BE2C (cell line): ENCODE measurements at places on chromosomes 13 and 19.

DNA sequence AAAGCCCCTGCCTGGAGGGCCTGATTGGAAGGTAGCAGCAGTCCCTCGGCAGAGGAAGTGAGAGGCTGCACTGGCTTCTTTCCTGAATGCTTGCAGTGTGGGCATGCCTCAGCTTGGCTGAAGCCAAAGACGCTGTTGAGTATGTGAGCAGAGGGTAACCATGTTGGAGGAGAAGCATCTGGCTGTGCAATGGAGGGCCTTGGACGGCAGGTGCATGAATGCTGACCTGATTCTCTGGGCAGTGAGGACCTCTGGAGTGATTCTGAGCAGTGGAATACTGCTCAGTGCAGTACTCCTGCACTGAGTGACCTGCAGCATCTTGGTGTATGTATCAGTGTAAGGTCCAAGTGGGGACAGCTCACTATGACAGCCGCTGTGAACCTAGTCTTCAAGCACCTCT is 46.9 kb downstream of the SOX1 start:
- DNase-seq: no peak

- no peak for DNase-seq
Measured at GRCh38 chr19:42309686-42310085, 3.4 kb upstream of the TMEM145 start.

DNA sequence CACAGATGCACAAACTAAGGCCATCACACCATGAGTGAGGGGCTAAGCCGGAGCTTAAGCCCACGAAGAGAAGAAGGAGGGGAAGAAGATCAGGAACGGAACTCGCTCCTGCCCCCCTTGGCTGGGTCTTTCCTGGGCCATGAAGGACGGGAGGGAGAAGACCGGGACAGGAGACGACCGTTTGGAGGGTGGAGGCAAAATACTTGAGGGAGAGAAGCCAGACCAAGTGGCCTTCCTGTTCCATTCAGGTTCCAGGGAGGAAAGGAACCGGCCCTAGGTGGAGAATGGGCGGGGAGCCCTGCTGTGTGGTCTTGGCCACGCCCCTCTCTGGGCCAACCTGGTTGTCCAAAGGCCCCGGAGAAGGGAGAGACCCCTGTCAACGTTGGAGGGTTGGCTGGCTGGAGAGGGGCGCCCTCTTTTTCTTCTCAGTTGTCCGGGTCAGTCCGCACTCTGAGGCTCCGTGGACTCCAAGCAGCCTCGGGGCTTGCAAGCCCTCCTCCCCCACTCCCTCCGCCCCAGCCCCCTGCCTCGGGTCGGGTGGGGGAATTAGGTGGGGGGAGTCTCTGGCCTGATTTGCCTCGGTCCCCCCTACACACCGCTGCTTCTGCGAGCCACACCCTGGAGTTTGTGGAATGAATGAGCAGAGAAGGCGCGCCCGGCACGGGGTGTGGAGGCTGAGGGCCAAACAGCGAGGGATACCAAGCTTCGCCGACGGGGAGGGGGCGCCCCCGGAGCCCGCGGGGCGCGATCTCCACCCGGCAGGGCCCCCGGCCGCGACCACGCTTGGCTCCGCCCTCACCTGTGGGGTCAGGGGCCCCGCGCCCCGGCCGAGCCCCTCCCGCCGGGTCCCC is 757 bp downstream of the FBN3 start:
- DNase-seq: no peak

DNA sequence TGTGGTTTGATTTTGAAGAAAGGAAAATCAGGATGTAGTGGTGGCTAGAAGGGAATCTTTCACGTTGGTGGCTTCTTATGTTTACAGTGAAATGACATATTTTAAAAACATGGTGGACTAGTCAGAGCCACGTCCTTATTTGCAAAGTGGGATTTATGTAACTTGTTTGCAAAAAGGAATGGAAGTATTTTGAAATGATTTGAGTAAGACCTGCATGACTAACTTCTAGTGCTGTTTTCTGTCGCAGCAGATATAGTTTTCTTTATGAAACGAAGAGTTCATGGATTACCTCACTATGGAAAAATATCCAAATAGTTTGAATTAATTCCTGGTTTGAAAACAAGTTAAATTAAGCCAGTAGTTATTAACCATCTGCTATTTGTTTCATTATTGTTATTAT is 476.5 kb downstream of the MYO16 start:
- no peak for DNase-seq

- no peak for DNase-seq
Measured at GRCh38 chr13:50549221-50549942, 294.1 kb downstream of the DLEU7 start.

DNA sequence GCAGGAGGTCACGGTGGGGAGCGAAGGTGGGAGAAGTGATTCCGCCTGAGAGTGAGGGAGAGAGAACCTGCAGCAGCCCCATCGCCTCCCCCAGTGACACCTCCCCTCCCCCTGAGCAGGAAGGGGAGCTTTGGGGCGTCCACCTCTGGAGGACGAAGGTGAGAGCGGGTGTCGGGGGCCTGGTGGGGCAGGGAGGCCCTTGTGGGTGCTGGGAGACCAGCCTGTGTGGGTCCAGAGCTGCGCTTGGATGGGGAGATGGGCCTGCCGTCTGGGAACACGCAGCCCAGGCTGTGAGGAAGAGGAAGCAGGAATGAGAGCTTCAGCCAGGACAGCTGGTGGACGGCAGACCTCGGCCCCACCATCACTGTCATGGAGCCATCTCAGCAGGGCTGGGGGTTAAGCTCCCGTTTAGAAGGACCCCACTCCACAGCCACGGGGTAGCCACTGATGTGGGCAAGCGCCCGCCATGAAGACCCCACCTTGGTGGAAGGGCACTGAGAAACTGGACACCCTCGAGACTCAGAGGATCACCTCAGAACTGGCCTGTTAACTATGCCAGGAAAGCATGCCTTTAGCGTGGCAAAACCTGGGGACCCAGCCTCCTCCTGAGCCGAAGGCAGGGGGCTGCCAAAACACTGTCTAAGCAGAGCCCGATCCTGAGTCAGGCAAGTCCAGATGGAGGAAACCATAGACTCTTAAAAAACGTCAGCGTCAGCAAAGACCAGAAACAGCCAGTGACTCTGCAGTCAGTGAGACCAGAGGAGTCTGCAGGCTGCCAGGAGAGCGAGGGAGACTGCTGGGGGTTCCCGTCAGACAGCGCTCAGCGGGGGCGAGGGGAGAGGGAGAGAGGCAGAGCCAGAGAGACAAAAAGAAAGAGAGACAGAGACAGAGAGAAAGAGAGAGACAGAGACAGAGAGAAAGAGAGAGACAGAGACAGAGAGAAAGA is 6.4 kb upstream of the PROZ start:
- no peak for DNase-seq

DNA sequence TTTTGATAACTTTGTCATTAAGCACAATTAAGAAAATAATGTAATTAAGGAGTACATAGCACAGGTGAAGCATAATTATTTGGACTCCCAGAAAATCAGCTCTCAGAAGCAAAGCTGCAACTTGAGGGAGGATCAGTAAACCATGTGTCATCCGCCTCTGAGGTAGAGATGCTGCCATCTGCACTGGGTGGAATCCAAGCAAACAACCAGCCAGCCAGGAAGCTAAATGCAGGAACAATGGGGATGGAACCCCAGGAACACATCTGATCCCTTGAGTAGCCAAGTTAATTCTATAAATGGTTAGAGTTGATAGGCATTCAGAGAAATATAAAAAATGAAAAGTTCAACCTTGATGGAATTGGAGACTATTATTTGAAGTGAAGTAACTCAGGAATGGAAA is 520.2 kb downstream of the RFC3 start:
- DNase-seq: no peak

DNA sequence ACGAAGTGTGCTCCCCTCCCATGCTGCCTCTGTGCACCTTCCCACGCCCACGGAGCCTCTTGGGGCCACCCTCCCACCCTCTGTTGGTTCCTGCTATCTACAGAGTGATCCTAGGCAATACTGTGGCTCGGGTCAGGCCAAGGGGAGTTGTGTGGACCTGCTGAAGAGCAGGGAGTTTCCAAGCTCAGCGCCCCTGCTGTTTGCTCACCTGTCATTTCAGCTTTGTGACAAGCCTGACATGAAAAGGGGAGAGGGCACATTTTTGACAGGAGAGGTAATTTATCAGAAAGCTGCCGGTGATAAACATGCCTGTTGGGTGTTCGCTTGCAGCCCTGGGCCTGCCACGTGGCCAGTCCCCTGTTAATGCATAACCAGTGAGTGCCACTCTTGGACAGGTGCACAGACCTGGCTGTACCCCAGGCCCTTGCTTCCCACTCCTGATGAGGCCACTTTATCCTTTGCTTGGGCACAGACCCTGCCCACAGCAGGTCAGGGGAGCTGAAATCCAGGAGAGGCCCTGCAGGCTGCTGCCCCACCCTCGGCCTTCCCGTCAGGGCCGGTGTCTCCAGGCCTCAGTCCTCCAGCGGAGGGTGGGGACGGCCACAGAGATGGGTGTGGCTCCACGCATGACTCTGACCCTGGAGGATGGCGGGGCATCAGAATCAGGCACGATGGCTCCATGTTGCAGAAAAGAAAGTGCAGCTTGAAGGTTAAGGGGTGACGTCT is 201.5 kb upstream of the GPR12 start:
- no peak for DNase-seq

DNA sequence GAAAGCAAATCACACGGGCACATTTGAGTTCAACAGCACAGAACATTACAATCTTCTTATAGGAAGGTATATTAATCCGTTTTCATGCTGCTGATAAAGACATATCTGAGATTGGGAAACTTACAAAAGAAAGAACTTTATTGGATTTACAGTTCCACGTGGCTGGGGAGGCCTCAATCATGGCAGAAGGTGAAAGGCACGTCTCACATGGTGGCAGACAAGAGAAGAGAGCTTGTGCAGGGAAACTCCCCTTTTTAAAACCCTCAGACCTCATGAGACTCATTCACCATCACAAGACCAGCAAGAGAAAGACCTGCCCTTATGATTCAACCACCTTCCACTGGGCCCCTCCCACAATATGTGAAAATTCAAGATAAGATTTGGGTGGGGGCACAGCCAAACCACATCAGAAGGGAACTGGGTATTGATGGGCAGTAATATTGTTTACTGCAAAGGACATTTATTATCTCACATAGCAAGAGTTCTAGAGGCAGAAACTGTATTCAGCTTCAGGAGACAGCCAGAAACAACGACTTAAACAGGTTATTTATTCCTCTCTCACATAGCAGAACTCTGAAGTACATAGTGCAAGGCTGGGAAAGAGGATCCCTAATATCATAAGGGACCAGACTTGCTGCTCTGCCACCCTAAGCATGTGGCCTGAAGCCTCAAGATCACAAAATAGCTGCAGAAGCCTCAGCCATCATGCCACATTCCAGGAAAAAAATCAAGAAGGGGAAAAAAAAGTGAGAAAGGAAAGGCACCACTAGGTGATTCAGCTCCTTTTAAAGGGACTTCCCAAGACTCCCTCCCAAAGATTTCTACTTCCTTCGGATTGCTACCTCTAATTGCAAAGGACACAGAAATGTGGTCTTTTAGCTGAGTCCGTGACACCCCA is 23.1 kb downstream of the FXYD5 start:
- DNase-seq: no peak

- no peak for DNase-seq
Measured at GRCh38 chr19:5557691-5558090, 10.1 kb downstream of the TINCR start.

DNA sequence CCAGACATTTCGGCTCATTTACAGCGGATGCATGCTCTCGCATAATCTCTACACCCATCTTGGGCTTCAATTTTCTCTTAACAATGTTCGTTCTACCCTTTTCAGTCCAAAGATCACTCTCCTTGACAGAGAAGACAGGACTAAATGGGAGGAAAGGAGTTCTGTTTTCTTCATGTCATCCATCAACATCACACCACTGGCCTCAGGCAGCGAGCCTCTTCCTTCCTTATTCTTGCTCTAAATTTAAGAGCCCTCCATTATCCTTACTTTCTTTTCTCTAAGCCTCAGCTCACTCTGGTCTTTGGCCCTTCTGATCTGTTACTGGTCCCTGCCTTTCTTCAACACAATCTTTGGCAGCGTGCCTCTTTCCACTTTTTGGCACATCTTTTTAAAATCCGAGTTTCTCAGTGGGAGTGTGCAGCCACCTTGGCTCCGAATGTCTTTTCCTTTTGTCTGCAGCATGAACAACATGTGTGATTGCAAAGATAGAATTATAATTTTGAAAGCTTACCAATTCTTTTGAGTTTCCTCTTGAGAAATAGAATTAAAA is 98.7 kb downstream of the FAM216B start:
- no peak for DNase-seq
